MM.1S (cell line): ENCODE measurements at places on chromosomes 16 and 17.

GRCh38 chr16:15915555-15916081 is 27.2 kb upstream of the CEP20 start:
- no peak for DNase-seq
- no peak overlapping the region for H3K27ac ChIP-seq
- H3K4me3 ChIP-seq = no peak overlapping the region
- no peaks in the 10 kb centered on the region for H3K27me3 ChIP-seq
- H3K4me1 ChIP-seq = no peaks in the 10 kb centered on the region

DNA sequence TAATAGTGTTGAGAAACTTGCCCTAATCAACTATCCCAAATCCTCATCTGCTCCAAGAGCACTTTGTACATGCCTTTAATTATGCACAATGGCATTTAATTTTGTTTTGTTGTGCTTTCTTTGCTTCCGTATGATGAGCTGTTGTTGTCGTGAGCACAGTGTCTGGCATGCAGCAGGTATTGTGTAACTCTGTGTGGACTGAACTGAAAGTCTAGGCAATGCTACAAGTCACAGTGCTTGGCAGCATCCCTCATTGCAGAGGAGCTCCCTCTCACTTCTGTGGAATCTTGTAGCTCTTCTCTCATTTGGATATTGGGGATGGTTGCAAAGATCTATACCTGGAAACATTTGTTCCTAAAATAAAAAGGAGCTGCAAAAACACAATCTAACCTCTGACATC is 502.2 kb upstream of the CA10 start:
- H3K36me3 ChIP-seq = no peaks in the 10 kb centered on the region
- no peak overlapping the region for H3K27ac ChIP-seq
- DNase-seq = no peak
- H3K4me1 ChIP-seq = no peaks in the 10 kb centered on the region
- no peaks in the 10 kb centered on the region for H3K27me3 ChIP-seq
- no peak overlapping the region for H3K4me3 ChIP-seq

DNA sequence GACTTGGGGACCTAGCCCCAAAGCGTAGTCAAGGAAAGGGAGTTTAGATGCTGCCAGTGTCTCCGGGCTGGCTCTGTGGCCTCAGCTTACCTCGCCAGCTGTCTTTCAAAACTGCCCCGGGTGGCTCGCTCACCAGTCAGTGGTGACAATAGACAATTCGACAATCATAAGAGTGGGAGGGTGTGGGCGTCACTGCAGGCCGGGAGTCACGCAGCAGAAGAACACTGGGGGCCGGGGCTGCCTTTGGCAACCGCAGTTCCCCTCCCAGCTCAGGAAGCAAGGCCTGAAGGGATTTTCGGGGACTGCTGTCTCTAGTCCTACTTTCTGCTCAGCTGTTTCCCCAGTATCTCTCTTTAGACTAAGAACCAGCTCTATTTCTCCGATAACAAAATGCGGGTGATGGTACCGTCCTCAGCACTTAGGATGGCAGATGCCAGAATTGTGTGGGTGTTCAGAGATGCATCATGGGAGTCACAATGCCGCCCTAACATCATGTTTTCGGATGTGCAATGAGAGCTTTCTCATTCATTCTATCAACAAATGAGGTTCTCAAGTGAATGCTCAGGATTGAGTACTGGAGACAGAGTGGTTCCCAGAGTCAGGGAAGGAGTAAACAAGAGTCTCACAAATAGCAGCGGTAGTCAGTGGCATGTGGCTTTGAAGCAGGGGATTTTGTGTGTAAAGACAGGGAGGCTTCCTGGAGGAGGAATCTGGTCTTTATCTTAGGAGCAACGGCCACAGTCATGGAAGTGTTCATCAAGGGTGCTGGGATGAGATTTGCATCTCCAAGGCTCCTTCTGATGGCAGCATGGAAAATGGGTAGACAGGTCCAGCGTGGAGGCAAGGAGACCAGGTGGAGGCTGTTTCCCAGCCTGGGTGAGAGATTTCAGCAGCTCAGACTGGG is 93.1 kb downstream of the ZDHHC7 start:
- H3K27ac ChIP-seq = no peak overlapping the region
- H3K27me3 ChIP-seq = peaks cover 67% of the 10 kb centered on the region
- H3K4me1 ChIP-seq = no peaks in the 10 kb centered on the region
- no peak for DNase-seq
- H3K4me3 ChIP-seq = no peak overlapping the region

DNA sequence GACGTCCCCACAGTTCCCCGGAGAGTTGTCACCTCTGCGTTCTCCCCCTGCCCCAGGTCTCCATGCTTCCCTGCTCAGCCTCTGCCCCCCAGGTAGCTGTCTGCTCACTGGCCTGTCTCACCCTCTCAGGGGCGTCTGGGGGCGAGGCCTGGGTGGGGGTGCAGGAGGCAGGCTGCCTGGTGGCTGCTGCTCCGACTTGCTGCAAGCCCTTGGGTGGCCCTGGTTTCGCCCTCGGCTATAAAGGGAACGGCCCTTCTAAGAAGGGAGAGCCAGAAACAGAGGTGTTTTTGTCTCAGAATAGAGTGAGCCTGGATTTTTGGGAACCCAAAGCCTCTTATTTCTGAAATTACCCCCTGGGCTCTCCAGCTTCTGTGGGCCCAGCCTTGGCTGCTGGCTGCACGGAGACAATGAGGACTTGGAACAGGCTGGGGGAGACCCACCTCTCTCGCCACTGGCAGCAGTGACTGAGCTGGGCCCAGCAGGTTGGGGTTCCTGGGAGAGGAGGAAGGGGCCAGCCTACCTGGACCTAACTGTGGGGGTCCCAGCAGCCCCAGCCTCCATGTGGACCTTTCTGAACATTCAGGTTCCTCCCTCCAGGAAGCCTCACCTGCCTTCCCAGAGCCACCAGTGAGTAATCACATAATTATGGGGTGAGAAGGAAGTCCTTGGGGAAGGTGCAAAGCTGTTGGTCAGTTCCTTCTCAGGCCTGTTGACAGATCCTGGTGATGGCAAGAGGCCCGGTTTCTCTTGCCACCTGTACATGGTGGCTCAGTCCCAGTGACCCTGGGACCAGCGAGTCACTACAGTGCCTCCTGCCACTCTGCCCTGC is 15.5 kb upstream of the SPNS2 start:
- H3K36me3 ChIP-seq = no peaks in the 10 kb centered on the region
- peaks cover 6% of the 10 kb centered on the region; the same call in 1 of the 2 replicates for H3K4me1 ChIP-seq
- no peak overlapping the region for H3K4me3 ChIP-seq
- H3K27ac ChIP-seq = no peak overlapping the region
- peaks cover 16% of the 10 kb centered on the region; the same call in 1 of the 2 replicates for H3K27me3 ChIP-seq

- no peak overlapping the region for H3K4me3 ChIP-seq
- H3K27me3 ChIP-seq = no peaks in the 10 kb centered on the region
- DNase-seq = peak; percentile 74
- no peak overlapping the region for H3K27ac ChIP-seq
- no peaks in the 10 kb centered on the region for H3K4me1 ChIP-seq
Observed at GRCh38 chr16:63361032-63361624, 1324.9 kb upstream of the CDH8 start.

DNA sequence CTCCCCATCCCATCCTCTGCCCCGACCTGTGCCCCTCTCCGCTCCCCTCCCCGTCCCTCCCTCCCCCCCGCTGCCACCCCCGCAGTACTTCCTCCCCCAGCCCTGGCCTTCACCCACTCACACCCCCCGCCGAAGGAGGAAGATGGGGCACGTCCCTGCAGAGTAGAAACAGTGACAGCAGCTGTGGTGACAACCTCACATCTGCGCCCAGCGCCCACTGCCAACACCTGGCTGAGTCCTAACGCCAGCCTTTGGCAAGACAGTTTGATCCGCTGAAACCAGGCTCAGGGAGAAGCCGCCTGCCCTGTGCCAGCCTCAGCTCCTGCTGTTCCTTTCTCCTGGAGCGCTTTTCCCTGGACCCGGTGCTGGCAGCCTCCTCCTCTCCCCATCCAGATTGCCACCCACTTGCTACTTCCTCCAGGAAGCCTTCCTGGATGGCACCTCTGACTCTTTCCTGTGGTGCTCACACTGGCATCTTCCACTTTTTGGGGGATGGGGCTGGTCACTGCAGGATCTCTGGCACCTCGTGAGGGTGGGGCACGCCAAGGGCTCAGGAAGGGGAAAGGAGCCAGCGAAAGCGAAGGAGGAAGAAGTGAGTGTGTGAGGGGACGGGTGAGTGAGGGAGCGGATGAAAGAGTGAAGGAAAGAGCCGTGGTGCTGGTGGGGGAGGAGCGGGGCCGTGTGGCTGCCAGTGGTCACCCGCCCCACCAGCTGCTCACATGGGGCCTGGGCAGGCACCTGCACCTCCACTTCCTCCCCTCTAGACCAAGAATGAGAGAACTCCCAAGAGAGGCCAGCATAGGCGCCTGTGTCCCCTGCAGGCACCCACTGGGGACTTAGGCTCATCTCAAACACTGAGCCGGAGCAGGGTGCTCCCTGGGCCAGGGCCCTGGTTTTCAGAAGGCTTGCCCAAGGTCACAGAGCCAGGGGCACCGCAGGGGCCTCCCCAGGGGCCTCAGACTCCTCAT is 27.0 kb downstream of the ZFPM1 start:
- H3K4me3 ChIP-seq = no peak overlapping the region
- no peaks in the 10 kb centered on the region for H3K4me1 ChIP-seq
- H3K27me3 ChIP-seq = no peaks in the 10 kb centered on the region
- no peak overlapping the region for H3K27ac ChIP-seq
- DNase-seq = no peak

- H3K4me1 ChIP-seq = peaks cover 26% of the 10 kb centered on the region
- no peaks in the 10 kb centered on the region for H3K36me3 ChIP-seq
- no peak for DNase-seq
- no peak overlapping the region for H3K4me3 ChIP-seq
- no peak overlapping the region for H3K27ac ChIP-seq
Observed at GRCh38 chr16:11329891-11330290, 15.4 kb upstream of the RMI2 start.

DNA sequence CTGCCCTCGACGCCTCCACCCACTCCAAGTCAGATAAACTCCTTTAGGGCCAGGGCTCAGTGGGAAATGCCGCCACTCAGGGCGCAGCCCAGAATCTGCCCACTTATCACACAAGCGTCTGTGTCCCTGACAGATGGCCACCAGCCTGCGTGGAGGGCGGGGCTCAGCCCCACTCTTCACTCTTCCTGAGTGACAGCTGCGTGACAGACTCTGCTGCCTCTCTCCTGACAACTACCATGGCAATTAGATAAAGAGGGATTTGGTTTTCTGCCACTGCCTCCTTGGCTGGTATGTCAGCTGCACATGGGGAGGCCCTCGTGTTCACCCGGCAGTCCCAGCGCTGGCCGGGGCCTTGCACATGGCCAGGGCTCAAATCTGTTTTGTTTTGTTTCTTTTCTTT is 96.2 kb downstream of the RTN4RL1 start:
- no peak overlapping the region for H3K27ac ChIP-seq
- peaks cover 86% of the 10 kb centered on the region for H3K27me3 ChIP-seq
- no peak overlapping the region for H3K4me3 ChIP-seq
- no peaks in the 10 kb centered on the region for H3K4me1 ChIP-seq

DNA sequence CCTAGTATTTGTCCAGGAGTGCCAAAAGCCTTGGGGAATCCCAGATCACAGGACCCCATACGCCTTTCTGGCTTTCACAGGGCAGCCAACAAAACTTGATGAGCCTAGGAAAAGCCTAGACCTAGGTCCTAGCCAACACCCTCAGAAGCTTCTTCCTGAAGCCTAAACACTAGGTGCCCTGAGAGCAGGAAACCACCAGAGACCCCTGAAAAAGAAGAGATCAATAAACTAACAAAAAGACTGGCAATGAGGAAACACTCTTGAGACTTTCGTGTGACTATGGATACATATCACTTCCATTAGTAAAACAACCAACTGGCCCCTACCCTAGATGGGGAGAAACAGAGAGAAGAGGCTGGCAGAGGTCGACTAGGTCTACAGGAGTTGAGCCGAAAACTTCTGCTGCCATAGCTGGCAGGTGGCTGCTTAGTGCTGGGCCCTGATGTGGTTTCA is 1.2 kb downstream of the ORMDL3 start:
- peak overlapping the region; percentile 97 for H3K27ac ChIP-seq
- peaks cover 35% of the 10 kb centered on the region for H3K4me1 ChIP-seq
- H3K36me3 ChIP-seq = peaks cover 21% of the 10 kb centered on the region

GRCh38 chr16:31874366-31875111 is 932 bp downstream of the ZNF267 start:
- H3K4me1 ChIP-seq = peaks cover 43% of the 10 kb centered on the region
- peak overlapping the region; percentile 97 for H3K4me3 ChIP-seq
- peak; percentile 74 for DNase-seq
- H3K36me3 ChIP-seq = 0 out of 2 replicates have a peak, but pooled peaks cover 10% of the 10 kb centered on the region
- peak overlapping the region; percentile 96 for H3K27ac ChIP-seq

GRCh38 chr16:73015612-73016487 is 32.1 kb downstream of the ZFHX3 start:
- H3K36me3 ChIP-seq = no peaks in the 10 kb centered on the region
- H3K4me3 ChIP-seq = no peak overlapping the region
- no peaks in the 10 kb centered on the region for H3K4me1 ChIP-seq
- no peaks in the 10 kb centered on the region for H3K27me3 ChIP-seq

DNA sequence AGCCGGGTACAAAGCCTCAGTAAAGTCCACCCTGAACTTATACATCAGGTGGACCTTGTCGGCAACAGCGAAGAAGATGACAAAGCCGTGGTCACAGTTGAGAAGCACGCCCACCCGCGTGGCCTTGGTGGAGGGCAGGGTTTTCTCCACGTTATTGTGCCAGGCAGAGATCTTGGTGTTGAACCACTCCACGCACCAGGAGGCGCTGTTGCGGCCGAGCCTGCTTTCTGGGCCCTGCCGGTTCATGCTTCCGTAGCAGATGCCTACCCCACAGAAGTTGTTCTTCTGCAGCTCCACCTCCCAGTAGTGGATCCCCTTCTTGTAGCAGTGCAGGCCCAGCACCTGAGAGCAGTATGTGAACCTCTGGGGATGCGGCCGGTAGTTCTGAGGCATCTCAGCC is 22.1 kb downstream of the TRIM25 start:
- H3K4me1 ChIP-seq = peaks cover 3% of the 10 kb centered on the region; the same call in 1 of the 2 replicates
- DNase-seq = no peak
- H3K4me3 ChIP-seq = no peak overlapping the region
- H3K36me3 ChIP-seq = peaks cover 44% of the 10 kb centered on the region
- H3K27ac ChIP-seq = no peak overlapping the region
- no peaks in the 10 kb centered on the region for H3K27me3 ChIP-seq

DNA sequence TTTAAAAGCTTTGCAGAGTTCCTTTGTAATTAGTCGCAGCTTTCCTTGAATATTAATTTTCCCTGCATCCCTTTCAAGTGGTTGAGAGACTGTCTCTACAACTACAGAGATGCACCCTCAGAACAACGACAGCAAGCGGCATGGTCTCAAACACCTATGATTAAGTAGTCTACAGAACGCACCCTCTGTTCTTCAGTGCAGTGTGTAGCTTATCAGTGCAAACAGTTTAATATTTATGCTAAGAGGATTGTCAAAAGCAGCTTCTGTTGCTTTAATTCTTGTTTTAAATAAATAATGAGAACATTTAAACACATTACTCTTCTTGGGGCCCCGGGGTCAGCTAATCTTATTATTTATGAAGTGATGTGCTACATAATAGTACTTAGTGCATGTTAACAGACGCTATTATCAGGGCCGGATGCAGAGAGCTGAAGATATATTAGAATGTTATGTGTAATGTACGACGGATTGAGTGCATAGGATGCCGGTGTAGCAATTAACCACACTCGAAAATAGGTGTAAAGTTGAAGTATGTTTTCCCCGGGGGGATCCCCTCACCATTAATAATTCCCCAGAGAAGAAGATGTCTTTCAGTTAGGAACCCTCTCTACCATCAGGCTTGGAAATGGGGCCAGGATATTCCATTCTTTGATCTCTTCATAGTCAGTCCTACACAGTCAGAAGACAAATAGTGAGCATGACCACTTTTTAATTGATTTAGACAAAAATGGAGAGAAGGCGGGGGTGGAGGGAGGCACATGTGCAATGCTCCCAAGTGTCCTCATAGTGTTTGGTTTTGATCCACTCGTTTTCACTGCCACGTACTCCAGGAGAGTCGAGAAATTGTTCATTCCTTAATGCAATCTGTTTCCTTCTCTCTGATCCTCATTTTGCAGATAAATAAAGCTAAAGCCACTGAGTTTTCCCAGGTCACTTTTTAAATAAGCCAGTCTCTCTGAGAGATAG is 176.3 kb downstream of the IRX3 start:
- no peaks in the 10 kb centered on the region for H3K27me3 ChIP-seq
- no peaks in the 10 kb centered on the region for H3K36me3 ChIP-seq
- H3K4me1 ChIP-seq = no peaks in the 10 kb centered on the region
- H3K4me3 ChIP-seq = no peak overlapping the region
